CD4-positive, alpha-beta T cell (primary cell): ENCODE measurements at places on chromosomes 2 and 18. TPM values are rescaled to one million over a fixed set of nuclear protein-coding genes. Genes with fewer than 3 reads are reported as not detected.

The TSPYL6 gene
- not detected for total RNA-seq

The NYAP2 gene
- total RNA-seq: not detected

The OTOS gene
- total RNA-seq: not detected

GRCh38 chr2:204871231-204871953 is 326.1 kb downstream of the PARD3B start:
- DNase-seq: no peak

- DNase-seq: no peak
These were observed 588 bp downstream of the OTX1 start for GRCh38 chr2:63051042-63051794.

GRCh38 chr2:232882085-232882484 is 12.0 kb downstream of the SNORC start:
- DNase-seq: no peak

GRCh38 chr2:138237667-138238384 is 263.7 kb upstream of the SPOPL start:
- no peak for DNase-seq
